ENCODE measurements at places on chromosomes 16 and 17.
A peak's percentile ranks its signal among the peaks of the same experiment; 100 is the strongest.

DNA sequence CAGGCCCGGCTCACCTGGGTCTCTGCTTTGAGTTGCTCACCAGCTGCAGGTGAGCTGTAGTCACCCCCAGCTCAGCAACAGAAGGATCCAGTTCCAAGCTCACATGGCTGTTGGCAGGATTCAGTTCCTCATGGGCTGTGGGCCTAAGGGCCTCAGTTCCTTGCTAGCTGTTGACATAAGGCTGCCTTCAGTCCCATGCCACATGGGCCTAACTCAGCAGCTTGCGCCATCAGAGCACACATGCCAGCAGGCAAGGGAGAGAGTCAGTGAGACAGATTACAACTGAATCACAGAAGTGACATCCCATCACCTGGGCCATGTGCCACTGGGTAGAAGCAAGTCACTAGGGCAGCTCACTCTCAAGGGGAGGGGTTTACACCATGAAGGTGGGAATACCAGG is 24.7 kb downstream of the PSMD7 start:
- DNase-seq: no peak

DNA sequence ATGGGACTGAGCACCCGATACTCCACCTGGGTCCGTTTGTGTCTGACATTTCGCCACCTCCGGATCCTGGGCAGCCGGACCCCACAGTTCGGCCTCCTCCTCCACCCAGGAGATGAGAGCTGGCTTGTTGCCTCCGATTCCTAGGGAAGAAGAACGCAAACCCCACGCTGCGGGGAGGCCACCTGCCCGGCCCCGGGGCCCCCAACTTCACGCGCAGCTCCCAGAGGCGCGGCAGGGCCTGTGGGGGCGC is 542 bp downstream of the ZNF764 start:
- no peak for DNase-seq

DNA sequence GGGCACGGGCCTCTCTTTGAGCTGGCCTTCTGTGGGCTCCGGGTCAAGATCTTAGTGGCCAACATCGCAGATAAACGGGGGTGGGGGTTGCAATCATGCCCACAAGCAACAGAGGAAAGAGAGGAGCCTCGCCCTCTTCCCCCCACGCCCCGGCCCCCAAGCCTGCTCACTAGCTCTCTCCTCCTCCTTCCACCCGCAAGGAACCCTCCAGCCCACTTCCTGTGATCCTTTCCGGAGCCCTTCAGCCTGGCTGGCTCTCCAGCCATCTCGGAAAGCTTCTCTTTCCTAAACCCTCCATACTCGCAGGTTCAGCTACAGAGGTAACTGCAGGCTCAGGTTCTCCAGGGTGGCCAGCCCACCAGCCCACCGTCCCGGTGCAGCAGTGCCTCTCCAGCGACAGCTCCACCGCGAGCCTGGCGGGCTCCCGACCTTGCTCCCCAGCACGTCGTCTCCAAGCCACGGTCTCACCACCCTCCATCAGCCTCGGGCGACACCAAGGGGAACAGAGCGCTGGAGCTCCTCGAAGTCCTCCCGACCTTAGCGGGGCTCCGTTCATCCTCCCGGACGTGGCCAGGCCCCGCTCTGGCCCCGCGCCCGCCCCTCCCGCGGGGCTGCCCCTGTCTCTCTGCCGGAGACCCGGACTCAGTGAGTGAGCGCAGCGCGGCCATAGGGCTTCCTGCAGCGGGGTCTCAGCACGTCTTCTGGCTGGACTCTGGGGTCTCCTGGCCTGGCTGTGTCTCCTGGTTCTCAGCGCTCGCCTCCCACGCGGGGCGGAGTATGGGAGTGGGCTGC is 12.9 kb upstream of the ODF4 start:
- DNase-seq: no peak

DNA sequence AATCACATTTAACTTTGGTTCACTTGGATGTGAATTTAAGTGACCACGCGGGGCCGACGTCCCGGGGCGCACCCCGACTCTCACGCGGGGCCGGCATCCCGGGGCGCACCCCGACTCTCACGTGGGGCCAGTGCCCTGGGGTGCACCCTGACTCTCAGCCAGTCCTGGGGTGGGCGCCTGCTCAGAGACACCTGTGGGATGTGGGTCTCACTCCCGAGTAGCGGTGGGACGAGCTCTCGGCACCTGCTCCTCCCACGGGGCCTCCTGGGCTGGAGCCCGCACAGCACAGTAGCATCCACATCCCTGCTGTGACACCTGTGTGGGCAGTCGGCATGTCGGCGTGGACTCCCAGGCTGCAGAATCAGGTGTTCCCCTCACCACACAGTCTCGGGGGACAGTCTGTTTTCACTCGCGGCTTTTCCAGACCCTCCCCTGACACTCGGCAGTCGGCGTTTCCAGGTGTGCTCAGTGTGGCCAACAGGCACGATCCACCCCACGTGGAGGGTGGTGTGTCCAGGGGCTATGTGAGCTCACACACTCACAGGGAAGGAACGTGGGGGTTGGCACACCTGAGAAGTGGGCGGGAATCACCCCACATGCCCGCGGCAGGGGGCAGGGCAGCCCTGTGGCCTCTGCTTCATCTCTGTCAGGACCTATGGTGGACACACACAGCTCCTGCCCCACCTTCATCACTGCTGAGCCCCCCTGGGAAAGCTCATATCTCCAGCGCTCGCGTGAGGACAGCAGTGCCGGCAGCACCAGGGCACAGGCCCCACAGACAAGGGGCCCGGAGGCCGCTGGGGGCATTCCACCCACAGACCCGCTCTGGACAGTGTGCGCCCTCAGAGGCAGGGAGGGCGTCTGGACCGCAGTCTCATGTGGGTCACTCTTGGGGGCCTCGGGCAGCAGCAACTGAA is 51.8 kb downstream of the LMF1 start:
- no peak for DNase-seq

GRCh38 chr17:56629531-56630075 is 36.1 kb downstream of the NOG start:
- DNase-seq: no peak

DNA sequence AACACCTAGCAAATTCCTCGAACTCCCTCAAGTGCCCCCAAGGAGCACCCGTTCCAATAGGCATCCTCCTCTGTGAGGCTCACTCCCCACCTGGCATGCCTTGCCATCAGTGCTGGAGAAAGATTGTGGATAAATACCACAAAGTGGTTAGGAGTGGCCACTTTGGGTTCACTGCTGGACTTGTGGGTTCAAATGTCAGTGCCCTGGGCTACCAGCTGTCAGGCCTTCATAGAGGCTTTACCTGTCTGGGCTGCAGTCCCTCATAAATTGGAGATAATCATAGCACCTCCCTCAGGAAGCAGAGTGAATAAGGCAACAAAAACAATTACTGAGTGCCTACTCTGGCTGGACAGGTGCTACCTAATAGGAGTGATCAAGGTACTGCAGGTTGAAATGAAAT is 1.5 kb upstream of the SYT17 start:
- DNase-seq: no peak

GRCh38 chr16:2532494-2533141 is 1.4 kb upstream of the CEMP1 start:
- DNase-seq: peak; percentile 67

GRCh38 chr16:17724242-17724898 is 253.6 kb upstream of the XYLT1 start:
- DNase-seq: no peak

DNA sequence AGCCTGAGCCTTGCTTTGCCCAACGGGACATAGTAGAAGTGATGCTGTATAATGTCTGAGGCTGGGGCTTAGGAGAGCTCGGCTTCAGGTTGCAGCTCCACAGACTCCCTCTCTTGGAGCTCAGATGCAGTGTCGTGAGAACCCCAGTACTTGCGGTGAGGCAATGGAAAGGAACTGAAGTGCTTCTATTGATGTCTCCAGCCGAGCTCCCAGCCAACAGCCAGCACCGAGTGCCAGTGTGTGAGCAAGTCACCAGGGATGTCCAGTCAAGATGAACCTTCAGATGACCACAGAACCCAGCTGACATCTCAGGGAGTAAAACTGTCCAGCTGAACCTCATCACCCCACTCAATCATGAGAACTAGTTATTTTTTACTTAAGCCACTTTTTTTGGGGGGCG is 268.1 kb downstream of the IRF8 start:
- DNase-seq: no peak

- no peak for DNase-seq
Measured at GRCh38 chr17:50173335-50173941, 7.6 kb downstream of the SGCA start.

- DNase-seq: peak; percentile 4
Measured at GRCh38 chr16:12340151-12340733, 363.7 kb downstream of the SNX29 start.

- no peak for DNase-seq
Measured at GRCh38 chr17:81651692-81652091, 4.7 kb downstream of the PDE6G start.

DNA sequence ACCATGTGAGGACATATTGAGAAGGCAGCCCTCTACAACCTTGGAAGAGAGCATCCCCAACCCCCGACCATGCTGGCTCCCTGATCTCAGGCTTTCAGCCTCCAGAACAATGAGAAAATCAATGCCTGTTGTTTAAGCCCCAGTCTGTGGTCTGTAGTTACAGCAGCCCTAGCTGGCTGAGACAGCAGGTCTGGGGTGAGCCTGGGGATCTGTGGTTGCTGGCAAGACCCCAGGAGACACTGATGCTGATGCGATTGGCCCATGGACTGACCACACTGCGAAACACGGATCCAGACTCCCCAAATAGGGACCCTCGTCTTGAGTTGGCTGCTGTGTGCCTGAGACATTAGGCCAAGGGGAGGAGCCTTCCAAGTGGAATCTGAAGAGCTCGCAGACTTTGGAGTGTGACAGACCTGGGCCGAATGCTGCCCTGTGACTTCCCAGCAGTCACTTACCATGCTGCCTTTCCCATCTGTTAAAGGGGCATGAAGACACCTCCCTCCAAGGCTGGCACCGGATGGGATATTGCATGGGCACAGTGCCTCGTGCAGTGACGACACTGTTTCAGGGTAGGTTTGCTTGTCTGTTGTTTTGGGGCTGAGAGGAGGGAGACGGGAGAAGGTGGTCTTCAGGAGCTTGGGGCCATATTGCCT is 147.8 kb upstream of the RPL38 start:
- DNase-seq: no peak

DNA sequence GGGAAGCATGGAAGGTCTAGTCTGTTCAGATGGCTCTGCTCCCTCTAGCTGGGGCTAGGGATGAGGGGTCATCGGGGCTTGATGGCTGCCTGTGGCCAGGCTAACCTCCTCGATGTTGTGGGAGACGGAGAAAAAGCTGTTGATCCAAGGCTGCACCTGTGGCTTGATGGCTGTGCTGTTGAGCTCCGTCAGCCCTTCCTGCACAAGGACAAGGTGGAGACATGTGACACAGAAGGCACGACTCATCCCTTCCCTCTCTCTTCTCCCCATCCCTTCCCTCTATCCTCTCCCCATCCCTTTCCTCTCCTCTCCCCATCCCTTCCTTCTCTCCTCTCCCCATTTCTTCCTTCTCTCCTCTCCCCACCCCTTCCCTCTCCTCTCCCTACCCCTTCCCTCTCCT is 28.2 kb downstream of the FCSK start:
- no peak for DNase-seq

GRCh38 chr16:15665107-15665506 is 15.1 kb downstream of the NDE1 start:
- DNase-seq: no peak

DNA sequence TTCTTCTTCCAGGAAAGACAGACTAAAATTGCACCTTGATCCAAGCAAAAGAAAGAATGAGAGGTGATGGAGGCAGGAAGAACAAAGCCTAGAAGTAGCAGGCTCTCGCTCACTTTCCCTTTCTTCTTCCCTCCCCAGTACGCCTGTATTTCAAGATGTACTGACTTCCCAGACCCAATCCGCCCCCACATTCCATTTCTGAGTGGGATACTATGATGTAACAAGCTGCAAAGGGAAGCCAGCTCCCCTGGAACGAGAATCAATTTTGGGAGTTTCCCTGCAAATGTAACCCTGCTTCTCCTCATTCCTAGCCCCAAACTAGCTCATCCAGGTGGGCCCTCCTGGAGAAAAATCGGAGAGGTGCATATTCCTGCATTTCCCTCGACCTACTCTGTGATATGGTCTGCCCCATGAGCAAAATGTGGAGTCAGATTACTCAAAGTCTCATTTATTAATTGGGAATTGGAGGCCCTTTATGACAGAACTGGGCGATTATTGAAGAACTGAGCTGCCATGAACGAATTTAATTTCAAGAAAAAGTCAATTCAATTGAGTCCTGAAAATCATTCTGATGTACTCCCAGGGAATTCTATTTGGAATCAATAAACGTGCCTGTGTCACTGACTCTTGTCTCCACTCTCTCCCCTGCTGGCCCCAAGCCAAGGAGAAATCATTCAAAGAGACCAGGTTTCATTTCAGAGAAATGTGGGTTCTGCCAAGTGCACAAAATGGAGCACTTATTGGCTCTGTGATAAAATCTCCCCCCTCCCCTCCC is 398.9 kb downstream of the SHISA9 start:
- DNase-seq: no peak

GRCh38 chr17:82859431-82860403 is 19.9 kb upstream of the ZNF750 start:
- DNase-seq: peak; percentile 67

GRCh38 chr16:69286941-69287713 is 24.0 kb upstream of the VPS4A start:
- peak; percentile 75 for DNase-seq

- peak; percentile 25 for DNase-seq
Measured at GRCh38 chr16:73196670-73197069, 148.7 kb upstream of the ZFHX3 start.

- no peak for DNase-seq
Measured at GRCh38 chr17:67594115-67594880, 123.4 kb upstream of the NOL11 start.

DNA sequence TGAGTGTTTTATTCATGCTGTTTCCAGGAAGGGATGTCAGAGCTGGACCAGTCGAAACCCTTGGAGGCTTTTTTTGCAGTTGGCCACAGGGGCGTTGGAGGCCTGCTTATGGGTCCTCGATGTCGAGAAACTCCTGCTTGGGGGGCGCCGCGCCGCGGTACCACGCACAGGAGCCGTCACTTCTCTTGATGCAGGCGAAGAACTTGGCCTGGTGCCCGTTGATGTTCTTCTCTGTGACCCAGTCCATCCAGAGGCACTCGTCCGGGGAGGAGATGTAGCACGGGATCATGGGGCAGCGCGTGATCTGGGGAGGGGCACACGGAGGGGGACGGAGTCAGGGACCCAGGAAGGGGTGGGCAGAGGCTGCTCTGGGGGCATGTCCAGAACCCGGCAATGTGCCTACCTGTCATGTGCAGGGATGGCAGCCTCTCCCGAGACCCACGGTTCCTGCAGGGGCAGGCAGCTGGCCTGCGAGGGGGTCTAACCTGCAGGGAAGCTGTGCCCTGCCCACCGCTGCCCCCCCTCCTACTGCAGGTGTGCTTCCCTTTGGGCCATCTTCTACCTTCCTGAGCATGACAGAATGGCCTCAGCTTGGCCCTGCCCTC is 15.0 kb upstream of the USP36 start:
- no peak for DNase-seq

GRCh38 chr16:71352963-71353460 is 5.5 kb upstream of the CALB2 start:
- no peak for DNase-seq

- no peak for DNase-seq
Measured at GRCh38 chr16:76114681-76115080, 162.5 kb upstream of the CNTNAP4 start.

- peak; percentile 22 for DNase-seq
Measured at GRCh38 chr16:72474501-72475123, 302.7 kb upstream of the PMFBP1 start.

GRCh38 chr16:57635266-57636097 is 7.1 kb downstream of the ADGRG1 start:
- no peak for DNase-seq
